Smooth muscle cell of the pulmonary artery (primary cell): ENCODE measurements at places on chromosomes 4 and X. TPM values are rescaled to one million over a fixed set of nuclear protein-coding genes. Genes with fewer than 3 reads are reported as not detected.

Gene C4orf51
- total RNA-seq: not detected in 2 replicates

Gene GASK1B
- total RNA-seq: 96.7 and 112 TPM in 2 replicates

Gene RHOXF1
- total RNA-seq: not detected in 2 replicates

Gene GABRG1
- total RNA-seq: under 0.01 TPM in 1 of 2 replicates, not detected in the other

Gene TMEM150C
- total RNA-seq: 0.33 and 0.53 TPM in 2 replicates

Gene PAGE1
- total RNA-seq: not detected in 2 replicates

Gene ARHGAP6
- 3.8 and 9.4 TPM in 2 replicates for total RNA-seq

Gene LRAT
- total RNA-seq: 0.03 and 0.07 TPM in 2 replicates

Gene CENPVL2
- not detected in 2 replicates for total RNA-seq

Gene ZNF732
- total RNA-seq: 0.10 and 0.13 TPM in 2 replicates

Gene RFC1
- total RNA-seq: 47.9 and 52.4 TPM in 2 replicates
